ENCODE measurements at places on chromosomes 5 and 9. TPM values are rescaled to one million over a fixed set of nuclear protein-coding genes. Genes with fewer than 3 reads are reported as not detected.

GRCh38 chr9:15268317-15268716, 38.7 kb downstream of the TTC39B start:
- no peak for DNase-seq

- DNase-seq: no peak
Measured at GRCh38 chr9:94663640-94664039, 24.3 kb upstream of the FBP1 start.

DNA sequence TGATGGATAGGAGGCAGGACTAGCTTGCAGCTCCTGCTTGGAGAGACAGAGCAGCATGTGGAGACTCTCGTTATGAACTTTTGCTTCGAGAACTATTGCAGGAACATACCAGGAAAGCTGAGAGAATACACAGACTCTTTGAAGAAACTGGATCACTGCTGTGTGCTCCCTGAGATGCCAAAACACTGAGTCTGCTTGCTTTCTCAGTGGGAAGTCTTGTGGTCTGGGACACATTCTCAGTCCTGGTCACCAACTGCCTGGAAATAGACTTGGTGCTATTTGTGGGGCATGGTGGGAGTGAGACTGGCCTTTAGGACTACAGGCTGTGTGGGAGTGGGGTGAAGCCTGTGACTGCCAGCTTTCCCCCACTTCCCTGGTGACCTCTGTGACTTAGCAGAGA, 252.6 kb downstream of the MED10 start:
- DNase-seq: no peak

DNA sequence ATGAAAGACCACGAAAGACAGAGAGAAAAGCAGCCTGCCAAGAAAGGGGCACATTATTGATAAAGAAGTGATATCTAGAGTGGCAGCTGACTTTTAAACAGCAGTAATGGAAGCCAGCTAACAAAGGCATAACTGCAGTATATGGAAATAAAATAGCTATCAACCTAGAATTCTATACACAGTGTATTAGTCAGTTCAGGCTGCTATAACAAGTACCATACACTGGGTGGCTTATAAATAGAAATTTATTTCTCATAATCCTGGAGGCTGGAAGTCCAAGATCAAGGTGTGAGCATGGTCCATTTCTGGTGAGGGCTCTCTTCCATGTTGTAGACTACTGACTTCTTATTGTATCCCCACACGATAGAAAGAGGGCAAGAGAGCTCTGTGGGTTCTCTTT, 109.8 kb downstream of the DEPDC1B start:
- no peak for DNase-seq

GRCh38 chr9:92097997-92098482, 17.2 kb downstream of the SPTLC1 start:
- DNase-seq: peak; percentile 80

GRCh38 chr5:59361454-59361853, 532.1 kb downstream of the PDE4D start:
- DNase-seq: no peak

- DNase-seq: no peak
Measured at GRCh38 chr5:180563994-180564393, 27.3 kb downstream of the SCGB3A1 start.

DNA sequence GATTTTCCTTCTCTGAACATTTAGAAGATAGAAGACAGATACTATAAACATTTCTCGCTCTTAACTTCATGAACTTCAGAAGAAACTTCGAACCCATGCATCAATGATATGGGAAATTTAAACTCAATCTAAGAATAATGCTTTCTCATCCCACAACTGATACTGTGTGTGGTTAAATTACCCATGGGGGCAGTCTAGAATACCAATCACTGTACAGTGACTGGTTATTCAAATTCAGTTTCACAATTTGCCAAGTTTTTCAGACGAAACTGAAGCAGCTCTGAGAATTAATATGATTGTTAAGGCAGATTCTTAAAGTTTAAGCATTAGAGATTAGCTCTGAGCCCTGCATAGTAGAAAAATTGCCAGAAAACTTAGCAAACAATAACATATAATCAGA, 431.0 kb downstream of the SH3GL2 start:
- no peak for DNase-seq

DNA sequence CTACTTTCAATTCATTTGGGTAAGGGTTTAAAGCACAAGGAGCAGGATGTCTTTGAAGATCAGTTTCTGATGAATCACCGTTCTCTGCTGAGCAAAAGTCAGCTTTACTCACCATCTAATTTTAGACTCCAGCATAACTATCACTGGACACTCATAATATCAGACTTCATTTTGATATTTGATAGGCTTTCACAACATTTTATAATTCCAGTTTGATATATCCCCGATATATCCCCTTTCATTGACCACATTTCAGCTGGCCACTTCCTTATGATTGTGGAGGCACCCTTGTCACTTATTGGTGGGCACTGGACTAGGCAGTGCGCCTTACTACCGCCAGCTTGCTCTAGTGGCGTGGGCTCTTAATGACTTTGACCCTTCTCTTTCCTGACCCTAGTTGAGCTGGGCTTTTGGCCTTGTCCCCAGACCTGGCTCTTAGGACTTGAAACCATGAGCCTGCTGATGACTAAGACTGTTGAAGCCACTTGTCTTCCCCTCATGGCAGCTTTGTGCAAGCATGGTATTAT, 46.8 kb downstream of the CYSTM1 start:
- no peak for DNase-seq

DNA sequence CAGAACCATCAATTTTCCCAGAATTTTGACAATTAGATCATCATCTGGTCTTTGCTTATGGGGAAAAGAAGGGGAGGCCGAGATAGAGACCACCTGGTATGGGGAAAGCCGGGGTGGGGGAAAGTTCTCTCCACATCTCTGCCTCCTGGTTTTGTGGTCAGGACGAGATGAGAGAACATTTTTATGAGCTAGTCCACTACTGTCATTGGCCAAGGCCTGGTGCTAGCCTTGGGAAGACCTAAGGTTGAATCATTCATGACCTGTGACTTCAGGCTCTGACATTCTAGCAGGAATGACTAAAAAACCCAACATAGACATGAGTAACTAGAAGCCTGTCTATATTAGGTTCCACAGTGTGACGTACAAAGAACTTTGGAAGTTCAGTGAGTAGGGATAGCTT, 135.2 kb downstream of the PTTG1 start:
- no peak for DNase-seq

- no peak for DNase-seq
Measured at GRCh38 chr9:74497748-74498620, 849 bp downstream of the RORB start.

DNA sequence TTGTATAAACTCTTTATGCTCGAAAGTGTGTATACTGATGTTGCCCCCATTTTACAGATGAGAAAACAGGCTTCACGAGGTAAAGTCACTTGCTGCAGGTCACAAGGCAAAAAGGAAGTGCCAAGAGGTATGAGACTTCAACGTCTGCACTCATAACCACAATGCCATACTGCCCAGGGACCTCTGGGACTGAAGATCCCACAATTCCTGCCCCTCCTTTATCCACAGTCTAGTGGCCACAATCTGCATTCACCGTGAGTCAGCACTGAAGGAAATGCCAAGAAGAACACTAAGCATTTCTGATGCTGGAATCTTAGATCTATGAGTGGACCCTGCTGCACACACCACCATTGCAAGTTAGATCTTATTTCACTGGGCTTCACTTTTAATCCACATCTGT, 37.3 kb downstream of the MED27 start:
- DNase-seq: no peak

GRCh38 chr5:16897800-16898199, 38.3 kb downstream of the MYO10 start:
- DNase-seq: no peak

- no peak for DNase-seq
Measured at GRCh38 chr9:116524778-116525470, 162.2 kb upstream of the TRIM32 start.

DNA sequence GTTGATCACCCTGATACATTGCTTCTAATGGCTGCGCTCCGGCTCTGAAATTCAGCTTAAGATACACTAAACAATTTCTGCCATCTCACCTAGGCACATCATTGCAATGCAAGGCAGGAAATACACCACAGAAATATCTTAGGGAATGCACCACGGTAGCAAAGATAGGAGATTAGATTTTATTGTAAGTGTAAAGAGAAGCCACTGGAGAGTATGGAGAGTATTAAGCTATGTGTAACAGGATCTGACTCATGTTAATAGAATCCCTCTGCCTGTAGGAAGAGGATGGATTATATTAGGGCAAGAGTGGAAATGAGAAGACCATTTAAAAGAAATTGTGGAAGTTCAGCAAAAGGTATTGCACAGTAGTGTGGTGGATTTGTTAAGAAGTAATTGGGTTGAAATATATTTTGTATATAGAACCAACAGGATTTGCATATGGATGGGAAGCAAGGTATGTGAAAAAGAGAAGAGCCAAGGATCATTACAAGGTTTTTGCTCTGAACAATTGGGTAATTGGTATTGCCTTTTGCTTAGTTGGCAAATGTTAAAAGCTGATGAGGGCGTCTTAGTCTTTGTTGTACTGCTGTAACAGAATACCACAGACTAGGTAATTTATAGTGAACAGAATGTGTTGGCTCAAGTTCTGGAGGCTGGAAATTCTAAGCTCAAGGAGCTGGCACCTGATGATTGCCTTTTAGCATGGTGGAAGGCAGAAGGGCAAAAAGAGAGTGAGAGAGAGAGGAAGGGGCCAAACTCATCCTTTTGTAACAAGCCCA, 636.1 kb downstream of the PSAT1 start:
- DNase-seq: no peak

DNA sequence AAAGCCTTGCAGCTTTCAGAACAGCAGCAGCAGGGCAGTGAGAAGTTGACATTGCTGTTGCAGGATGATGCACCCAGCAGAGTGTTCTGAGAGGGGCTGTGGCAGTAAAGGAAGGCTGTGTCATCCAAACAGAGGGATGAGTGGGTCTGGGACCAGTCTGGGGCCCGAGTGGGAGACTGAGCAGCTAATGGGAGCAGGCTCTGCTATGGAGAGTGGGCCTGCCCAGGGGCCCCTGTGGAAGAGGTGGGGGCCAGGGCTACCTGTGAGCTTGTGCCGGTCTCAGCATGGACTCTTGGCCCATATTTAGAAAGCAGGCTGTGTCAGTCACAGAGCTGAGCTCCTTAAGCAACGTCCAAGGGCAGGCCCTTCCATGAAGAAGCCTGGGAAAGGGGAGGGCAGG, 26.0 kb upstream of the PITX1 start:
- DNase-seq: no peak

DNA sequence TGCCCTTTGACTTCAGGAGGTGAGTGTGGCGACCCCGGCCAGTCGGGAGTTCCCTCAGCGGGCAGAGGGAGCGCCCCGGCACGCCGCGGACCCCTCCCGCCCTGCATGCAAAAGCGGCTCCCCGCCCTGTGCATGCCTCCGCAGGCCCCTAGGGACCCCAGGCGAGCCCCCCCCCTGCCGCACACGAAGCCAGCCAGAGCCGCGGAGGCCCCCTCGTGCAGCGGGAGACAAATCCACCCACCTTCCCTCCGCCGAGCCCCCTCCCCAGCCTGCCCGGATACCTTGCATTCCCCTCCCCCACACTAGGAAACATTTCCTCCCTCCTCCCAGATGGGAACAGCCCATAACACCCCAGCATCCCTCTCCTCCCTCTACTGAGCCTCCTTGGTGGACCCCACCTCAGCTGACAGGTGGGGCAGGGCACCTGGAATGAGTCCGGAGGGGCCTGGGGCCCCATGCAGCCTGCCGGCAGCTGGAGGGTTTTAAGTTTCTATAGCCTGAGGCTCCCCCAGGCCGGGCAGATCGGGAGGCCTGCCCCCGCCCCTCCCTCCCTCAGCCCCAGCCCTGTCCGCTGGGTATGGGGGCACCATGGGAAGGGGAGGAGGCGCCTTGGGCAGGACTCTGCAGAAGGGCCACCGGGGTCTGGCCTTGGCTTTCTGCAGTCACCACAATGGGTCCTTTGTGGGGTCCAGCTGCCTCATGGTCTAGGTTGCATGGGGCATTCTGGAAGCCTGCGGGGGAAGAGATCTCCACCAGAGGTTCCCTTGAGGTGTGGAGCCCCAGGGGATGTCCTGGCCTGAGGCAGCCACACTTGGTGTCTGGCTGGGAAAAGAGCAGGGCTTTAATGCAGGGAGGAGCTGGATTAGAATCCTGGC, 601 bp downstream of the ERGIC1 start:
- DNase-seq: no peak

- no peak for DNase-seq
Measured at GRCh38 chr5:74333430-74333829, 307.1 kb downstream of the ENC1 start.

DNA sequence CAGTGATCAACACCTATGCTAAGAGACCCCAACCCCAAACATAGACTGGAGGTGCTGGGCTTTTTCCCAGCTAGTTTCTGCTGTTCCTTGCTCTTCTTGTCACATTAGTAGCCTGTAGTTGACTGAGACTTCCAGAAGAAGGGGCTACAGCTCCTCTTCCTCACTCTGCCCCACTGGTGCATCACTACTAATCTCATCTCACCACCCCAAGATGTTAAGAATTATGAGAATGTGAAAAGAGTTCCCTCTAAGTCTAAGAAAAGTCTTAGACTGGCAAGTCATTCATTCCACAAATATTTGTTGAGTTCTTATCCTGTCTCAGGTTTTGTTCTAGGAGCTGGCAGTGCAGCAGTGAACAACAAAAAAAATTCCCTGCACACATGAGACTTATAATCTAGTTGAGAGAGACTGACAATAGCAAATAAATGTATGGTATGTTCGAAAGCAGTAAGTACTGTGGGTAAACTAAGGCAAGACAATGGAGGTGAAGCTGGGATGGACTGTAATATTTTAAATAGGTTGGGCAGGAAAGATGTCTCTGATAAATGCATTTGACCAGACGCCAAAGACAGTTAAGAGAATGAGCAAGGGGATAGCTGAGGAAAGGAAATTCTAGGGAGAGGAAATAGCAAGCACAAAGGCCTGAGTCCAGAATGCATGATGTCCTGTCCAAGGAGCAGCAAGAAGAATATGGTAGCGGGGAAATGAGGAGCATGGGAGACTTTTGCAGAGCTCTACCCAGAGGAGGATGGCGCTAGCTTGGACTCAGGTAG, 92.3 kb downstream of the PTCD2 start:
- no peak for DNase-seq

DNA sequence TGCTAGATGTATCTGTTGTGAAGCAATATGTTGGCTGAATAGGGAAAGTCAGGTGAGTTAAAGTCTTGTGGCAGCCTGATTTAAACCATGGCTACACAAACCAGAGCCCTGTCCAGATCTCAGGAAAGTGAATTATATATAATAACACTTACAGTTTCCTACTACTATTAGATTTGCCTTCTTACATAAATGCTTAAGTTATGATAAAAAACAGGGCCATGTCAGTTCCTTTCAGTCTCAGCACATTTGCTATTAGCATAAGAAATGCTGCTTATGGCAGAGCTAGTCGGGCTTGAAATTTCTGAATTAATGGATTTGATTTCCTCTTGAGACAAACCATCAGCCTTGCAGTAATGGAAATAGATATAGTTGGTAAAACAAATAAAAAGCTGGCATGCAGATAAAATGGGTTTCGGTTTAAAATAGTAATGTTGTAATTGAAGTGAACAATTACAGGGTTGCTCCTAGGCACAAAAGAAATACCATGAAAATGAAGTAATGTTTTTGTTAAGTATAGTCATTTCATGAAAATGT, 664.2 kb upstream of the ZNF608 start:
- DNase-seq: no peak

The LSM11 gene
- total RNA-seq: 2.4 TPM

The DMRT2 gene
- not detected for total RNA-seq

The PHF24 gene
- total RNA-seq: 0.67 TPM

The PDZD2 gene
- 79.5 TPM for total RNA-seq

The NPR3 gene
- 22.0 TPM for total RNA-seq

The LCN6 gene
- total RNA-seq: 6.4 TPM

The ACOT12 gene
- not detected for total RNA-seq

The MLANA gene
- not detected for total RNA-seq

The TAF11L10 gene
- not detected for total RNA-seq

The AQP7 gene
- total RNA-seq: 74.9 TPM

The PTGS1 gene
- total RNA-seq: 46.0 TPM

The PCDHA9 gene
- total RNA-seq: 0.04 TPM

The HK3 gene
- 4.4 TPM for total RNA-seq

The IQGAP2 gene
- total RNA-seq: 5.4 TPM

The BASP1 gene
- 18.4 TPM for total RNA-seq

Measured in right atrium auricular region (tissue), 2 donors.